Activated CD8-positive, alpha-beta memory T cell treated with anti-CD3 and anti-CD28 coated beads, Interleukin-2, amount 50 U/mL, for 48 hours (primary cell): ENCODE measurements at places on chromosomes 11 and 22.

DNA sequence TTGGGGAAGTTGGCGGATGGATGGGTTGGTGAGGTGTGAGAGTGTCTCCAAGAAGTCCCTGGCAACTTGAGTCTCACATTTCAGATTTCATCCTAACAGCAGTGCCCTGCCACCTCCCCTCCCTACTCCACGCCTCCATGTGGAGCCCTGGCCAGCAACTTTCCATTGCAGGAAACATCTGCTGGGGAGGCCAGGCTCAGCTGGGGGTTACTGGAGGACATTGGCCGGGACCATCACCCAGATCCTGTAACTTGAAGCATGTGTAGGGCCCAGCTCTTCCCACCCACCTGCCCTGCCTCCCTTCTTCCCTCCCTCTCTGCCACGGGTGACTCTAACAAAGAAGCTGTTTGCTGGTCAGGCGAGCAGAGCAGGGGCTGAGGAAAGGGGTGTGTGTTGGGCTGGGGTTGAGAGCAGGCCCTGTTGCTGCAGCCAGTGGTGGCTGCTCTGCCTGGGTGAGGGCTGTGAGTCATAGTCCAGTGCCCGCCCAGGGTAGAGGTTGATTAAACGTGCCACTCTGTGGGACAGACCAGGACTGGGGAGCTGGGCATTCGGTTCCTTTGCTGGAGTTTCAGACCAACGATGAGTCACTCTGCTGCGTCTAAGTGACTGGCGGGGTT lies 64.0 kb downstream of the SCN3B start:
- no peak for DNase-seq

GRCh38 chr11:101812546-101812945 lies 102.3 kb upstream of the CEP126 start:
- DNase-seq = no peak

DNA sequence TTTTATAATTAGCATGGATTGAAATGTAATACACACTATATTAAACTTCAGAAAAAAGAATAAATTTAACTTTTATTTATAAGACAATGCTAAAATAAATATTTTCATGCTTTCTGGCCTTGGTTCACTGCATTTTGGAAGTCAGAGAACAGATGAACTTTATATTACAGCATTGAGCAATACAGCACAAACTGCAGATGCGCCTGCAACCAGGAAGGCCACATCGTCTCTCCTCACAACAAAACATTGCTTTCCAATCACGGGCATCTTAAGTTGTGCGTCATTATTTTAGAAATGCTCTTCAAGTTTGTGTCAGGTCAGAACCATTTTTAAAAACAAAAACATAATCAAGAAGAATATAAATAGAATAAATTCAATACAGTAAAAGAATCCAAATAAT lies 89.3 kb upstream of the CEP126 start:
- no peak for DNase-seq

- DNase-seq = peak; percentile 71
Observed at GRCh38 chr11:72584293-72584938, 89.8 kb downstream of the PDE2A start.

DNA sequence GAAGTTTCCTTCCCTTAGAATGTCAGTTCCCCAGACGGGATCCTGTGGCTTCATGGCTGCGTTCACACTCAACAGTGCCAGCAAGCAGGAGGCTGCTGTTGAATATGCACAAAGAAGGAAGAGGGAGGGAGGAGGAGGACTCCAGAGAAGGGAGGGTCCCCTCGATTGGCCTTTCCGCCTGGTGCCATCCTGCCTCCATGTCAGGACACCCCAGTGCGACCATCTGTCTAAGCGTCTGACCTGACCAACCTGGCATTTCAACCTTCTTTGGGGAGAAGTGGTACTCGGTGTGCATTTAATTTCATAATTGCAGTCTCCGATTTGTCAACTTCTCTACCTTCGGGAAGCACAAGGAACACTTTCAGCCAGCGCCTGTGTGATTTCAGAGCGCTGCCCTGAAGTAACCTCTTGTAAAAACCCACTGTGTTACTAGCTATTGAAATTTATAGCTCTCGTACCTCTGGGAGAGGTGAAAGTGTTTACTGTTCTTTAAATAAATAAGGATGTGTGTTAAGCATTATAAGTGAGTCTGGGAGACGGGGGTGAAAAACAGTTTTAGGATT lies 1491.9 kb downstream of the TBC1D22A start:
- DNase-seq = no peak

- DNase-seq = no peak
Observed at GRCh38 chr11:75271730-75272129, 31.2 kb downstream of the TPBGL start.

DNA sequence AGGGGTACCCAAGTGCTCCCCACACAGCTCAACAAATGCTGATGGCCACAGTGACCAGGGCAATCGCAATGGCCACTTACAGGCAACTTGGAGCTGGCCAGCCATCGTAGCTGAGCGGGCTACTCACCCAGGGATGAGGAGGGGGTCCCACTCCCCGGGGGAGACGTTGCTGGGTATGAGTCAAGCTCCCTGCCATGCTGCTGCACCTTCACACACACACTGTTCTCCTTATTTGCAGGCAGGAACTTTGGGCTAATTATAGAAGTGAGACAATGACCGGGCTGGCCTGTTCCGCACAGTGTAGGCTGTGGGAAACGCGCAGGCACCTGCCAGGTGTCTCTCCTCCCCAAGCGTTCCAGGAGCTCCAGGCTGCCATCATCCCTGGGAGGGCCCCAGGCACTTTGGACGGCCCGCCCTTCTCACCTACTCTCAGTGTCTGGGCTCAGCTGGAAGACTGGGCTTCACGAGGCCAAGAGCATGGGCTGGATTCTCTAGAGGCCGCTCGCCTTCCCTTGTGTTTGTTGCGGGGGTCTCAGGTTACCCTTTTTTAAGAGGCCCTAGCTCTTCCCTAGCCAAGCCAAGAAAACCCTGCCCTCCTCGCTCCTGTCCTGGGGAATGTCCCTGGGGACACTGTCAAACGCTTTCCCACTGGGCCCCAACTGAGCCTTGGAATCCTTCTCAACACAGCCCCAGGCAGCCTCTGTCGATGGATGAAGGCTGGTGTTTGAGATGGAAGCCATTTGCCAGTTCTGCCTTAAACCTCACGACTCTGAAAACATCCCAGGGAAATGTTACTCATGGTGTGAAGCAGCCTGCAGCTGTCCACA lies 73.0 kb downstream of the RTL6 start:
- no peak for DNase-seq

DNA sequence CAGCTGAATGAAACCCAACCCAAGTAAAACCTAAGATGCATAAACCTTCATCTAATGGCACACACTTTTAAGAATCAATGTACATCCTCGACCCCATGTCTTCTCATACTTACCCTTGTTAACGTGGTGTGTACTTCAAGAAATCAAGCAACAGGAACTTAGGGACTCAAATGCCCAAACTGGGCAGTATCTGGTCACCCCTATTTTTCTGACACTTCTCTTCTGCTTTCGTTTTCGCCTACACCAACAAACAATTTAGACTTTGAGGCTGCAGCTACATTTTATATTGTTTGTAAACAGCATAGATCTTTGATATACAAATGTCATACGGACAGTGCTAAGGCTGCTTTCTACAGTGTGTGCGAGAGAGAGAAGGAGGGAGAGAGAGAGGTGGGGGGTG lies 1044.0 kb downstream of the NTM start:
- DNase-seq = no peak

DNA sequence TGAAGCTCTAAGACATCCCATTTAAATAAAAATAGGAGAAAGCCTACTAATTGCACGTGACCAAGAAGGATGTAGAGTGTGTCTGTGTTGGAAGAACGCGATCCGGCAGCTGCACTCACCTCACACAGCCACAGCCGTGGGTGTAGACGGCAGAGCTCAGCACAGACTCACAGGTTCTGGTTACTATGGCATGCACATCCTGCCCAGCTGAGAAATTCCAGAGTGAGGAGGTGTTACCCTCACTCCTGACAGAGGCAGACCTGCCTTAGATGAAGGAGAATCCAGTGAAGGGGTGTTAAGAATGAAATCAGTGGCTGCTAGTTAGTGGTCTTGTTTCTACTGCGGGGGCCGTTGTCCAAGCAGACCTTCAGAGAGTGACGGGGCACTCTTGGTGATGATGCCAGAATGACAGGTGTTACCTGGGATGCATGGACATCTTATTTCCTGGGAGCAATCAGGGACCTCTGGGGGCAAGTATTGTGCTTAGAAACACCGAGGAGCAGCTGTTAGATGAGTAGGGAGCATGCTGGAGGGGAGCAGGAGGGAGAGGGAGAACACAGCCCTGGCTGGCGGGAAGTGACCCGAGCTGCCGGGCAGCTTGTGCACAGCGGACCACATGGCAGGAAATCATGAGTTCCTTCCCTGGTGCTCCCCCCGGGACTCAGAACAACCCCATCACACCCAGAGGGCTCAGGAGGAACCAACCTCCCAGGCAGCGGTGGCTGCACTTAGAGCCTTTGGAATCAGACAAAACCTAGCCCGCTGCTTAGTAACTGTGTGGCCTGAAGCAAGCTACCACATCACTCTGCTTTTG lies 12.3 kb downstream of the KCNJ5 start:
- no peak for DNase-seq

DNA sequence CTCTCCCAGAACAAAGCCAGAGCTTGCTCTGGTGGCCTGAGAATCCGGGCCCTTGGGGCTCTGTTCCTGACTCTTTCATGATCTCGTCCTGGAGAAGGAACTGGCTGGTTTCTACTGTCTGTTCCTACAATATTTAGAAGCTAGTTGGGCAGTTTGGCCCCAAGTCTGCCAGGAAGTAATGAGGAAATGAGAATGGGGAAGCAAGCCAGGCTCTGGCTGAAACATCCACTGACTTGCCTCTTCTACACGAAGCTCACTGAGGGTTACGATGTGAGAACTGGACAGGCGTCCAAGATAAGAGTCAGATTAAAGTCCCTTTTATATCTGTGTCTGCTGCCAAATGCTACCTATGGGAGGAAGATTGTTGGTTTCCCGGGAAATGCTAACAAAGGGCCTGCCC lies 110.0 kb upstream of the KIRREL3 start:
- no peak for DNase-seq

- DNase-seq = no peak
Observed at GRCh38 chr11:126640186-126640585, 284.7 kb downstream of the ST3GAL4 start.

DNA sequence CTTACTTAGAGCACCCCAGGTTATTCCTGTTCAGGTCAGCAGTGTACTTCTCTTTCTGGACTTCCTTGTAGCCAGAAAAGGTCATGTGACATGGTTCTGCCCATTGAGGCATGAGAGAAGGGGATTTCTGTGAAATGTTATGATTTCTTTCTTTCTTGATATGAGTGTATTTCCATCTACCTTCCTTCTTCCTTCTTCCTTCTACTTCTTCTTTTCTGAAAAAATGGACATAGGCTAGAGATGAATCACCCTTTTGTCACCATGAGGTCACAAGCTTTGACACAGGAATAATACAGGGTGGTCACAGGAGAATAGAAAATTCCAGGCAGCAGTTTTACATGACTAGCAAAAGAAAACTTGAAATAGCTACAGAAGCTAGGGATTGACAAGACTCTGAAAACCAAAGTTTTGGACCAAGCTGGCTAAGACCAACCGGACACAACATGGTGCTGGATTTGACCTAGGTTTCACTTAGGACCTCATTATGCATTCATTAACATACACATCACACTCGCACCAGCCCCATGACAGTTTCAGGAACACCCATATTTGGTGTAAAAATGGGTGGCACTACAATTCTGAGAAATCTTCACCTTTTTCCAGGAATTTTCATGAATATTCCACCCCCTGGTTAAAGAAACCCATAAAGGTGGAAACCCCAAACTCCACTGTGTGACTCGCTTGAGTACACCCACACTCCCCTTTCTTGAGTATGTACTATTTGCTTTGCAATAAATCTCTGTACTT lies 21.2 kb upstream of the MAP6 start:
- DNase-seq = no peak

DNA sequence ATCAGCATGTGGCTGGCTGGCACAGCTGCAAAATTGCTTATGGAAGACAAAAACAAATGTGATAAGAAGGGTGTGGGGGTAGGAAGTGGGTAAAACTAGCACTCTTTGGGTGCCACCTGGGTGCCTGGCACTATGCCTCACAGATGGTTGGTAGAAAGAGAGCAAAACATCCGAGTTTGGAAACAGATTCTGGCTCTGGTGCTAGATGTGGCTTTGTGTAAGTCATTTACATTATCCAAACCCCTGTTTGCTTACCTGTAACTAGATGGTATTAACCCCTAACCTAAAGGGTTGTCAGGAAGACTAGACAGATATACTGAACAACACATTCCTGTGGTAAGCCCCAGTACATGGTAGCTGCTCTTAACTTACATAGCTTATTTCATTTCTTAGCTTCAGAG lies 905.6 kb downstream of the DLG2 start:
- DNase-seq = no peak

GRCh38 chr11:133901316-133901715 lies 55.5 kb downstream of the IGSF9B start:
- no peak for DNase-seq

GRCh38 chr11:119720311-119720913 lies 8.6 kb downstream of the NECTIN1 start:
- DNase-seq = no peak

DNA sequence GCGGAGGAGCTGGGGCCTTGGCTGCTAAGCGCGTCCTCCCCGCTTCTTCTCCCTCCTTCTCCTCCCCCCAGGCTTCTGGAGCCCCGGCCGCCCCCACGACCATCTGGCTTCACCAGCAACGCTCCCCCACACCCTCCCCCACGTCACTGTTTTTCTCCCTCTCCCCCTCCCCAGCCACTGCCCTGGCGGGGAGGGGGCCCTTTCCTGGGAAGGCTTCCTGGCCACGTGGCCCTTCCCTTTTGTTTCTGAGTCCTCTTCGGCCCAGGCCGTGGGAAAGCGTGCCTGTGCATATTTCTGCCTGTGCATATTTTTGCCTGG lies 27.7 kb downstream of the RTN4R start:
- no peak for DNase-seq

GRCh38 chr11:111550258-111550657 lies 9.7 kb downstream of the LAYN start:
- DNase-seq = no peak

DNA sequence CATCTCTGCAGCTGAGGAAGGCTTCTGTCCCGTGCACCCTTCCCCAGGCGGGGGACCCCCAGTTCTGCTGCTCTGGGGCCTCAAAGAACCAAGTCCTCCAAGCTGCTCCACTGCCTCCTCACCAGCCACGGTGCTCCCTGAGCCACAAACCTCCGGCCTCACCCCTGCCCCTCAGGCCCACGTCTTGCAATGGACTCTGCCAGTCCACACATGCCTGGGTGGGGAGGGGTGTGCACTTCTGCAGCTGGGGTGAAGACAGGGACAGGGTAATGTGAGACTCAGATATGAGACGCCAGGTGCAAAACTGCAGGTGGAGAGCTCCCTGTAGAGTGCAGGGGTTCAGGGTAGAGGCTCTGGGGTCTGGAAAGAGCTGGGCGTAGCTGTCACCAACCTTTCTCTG lies 3.2 kb upstream of the PTDSS2 start:
- no peak for DNase-seq

DNA sequence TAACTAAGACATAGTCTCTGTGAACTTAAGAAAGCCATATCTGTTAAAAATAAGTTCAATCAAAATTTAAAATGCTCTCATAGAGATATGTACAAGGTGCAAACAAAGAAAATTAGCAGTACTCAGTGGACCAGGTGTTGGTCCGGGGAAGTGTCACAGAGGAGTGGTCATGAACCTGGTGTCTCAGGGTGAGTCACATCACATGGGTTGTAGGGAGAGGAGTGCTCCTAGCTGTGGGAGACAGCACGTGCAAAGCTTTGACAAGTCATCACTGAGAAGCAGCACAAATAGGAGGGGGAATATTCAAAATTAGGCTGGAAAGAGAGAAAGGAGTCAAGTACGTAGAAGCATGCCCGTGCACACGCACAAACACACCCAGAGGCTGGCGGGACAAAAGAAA lies 438.1 kb downstream of the NTM start:
- DNase-seq = no peak

GRCh38 chr11:127675581-127675980 lies 675.0 kb upstream of the KIRREL3 start:
- DNase-seq = no peak

GRCh38 chr11:11607772-11608171 lies 14.0 kb downstream of the GALNT18 start:
- no peak for DNase-seq
